Stimulated activated CD4-positive, alpha-beta T cell treated with anti-CD3 and anti-CD28 coated beads, Interleukin-1b, Interleukin-23, amount 100 ng/mL, for 48 hours (primary cell): ENCODE measurements at places on chromosomes 1 and 21.

- no peak for DNase-seq
Measured at GRCh38 chr21:41856572-41856971, 22.6 kb downstream of the PRDM15 start.

DNA sequence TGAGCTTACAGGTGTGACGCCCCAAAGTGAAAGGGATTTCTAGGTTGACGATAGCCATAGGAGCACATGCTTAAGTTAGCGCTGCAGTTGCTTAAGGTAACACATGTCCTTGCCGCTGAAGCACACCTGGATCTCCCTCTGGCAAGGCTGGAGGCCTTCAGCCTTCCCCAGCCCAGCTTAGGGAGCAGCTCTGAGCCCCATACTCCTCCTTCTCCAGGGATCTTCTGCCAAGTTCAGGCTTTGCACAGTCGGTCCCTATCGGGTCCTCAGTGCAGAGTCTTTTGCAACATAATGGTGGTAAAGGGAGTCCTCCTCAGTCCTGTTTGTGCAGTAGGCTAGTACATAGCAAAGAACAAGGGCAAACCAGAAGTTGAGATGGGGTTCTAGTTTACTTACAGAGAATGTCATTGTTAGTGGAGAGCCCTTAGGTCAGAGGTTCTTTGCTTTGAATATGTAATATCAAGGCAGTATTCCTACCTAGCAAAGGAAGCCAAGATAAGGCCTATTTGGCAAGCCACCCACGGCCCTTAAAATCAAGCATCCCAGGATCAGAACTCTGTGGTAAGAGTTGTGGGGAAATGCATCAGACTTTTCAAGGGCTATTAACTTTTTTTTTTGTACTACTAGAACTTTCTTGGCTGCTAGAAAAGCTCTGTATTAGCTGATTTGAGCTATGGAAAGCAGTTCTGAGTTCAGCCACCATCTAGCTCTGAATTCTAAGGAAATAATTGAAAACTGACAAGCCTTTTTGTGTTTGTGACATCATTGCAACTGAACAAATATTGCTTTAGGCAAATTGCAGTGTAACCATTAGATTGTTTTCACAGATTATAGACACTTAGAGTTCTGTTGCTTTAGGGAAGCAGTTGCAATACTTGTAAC, 1.4 kb downstream of the EVA1C start:
- no peak for DNase-seq

DNA sequence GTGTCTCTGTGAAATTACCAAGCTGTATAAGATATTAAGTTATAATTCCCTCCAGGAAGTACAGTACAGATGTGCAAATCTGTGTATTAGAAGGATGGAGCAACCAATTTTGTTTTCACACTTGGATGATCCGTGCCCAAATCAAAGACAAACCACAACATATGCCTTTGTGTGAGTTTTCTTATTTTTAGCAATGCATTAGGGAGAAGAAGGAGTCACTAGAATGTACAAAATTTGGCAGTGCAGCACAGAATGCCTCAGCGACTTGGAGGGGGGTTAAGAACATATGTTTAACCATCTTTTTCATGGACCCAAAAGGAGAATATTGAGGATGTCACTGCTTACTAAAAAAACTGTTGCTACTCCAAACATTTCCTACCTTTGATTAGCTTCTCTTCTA, 45.3 kb downstream of the DAB1 start:
- DNase-seq, result no peak

DNA sequence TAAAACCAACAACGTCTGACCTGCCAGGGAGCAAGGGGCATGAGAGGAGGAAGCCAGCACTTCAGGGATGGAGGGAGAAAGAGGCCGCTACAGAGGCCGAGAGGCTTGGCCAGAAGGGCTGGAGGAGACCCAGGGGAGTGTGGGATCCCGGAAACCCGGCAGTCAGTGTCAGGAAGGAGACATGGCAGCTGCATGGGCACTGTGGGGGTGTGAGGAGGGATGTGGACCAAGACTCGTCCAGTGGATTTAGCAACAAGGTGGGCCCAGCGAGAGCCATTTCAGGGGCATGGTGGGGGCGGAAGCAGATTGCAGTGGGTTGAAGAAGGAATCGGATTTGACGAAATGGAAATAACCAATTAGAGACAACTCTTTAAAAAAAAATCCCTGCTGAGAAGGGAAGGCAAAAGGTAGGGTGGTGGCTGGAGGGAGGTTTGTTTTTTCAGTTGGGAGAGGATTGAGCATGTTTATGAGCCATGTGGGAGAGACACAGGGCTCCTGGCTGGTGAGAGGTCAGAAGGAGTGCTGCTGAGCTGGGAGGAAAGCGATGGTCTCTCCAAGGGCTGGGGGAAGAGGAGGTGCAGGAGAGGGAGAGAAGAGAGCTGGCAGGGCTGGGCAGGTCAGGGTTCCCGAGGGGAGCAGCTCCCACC, 4.4 kb downstream of the B4GALT2 start:
- no peak for DNase-seq

DNA sequence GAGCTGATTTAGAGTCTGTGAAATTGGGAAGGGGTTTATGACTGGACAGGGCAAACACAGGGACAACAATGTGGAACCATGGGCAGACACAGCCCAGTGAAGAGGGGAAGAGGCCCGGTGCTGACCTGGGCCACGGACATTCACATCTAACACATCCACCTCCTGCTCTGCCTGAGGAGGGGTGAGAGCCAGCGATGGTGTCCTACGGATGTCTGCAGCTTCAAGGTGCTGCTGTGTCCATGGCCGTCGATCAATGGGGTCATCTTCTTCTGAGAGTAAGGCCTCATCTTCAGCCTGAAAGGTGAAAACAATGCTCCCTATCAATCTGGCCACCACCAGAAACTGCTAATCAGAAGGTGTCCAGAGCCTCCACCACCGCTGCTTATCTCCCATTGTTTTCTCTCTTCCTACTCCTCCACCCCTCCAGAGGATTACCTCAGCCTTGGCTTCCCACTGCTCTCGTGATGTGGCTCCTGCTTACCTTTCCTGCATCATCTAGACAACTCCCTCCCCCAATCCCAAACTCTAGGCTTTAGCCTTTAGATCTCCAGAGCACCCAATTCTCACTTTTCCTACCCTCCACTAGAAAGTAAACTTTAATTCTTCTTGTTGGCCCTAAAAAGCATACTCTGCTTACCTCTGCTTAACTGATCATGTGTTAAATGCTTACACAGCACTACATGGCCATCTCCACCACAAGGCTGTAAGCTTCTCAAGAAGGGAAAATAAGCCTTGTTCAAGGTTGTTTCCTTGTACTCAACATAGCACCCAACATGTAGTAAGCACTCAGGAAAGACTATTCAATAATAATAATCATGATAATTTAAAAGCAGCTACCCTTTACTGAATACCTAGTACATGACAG, 24.0 kb upstream of the ADAM30 start:
- no peak for DNase-seq

DNA sequence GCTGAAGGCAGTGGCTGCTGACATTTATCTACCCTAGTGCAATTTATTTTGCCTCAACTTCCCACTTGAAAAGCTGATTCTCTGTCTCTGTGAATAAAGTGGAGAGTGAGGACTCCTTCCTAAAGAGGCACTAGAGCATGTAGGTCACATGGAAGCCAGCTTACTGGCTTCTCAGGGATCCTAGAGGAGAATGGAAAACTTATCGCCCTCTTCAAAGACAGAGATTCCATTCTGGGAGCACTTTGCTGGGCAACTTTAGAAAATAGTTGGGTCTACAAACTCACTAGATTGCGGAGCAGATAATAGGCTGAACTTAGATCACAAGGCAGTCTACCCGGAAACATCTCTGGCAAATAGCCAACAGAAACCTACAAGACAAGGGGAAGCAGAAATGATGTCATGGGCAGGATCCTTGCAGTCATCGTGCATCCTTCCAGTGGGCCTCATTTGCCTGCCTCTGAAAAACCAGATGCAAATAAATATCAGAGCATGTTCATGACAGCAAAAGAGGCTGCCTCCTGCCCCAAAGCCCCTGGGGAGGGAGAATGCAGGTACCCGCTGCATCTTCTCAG, 104.8 kb upstream of the BARHL2 start:
- DNase-seq, result no peak

- no peak for DNase-seq
Measured at GRCh38 chr1:169042377-169042776, 64.1 kb upstream of the ATP1B1 start.

GRCh38 chr21:45818904-45819285, 162.7 kb upstream of the COL6A1 start:
- peak; percentile 91 for DNase-seq

GRCh38 chr21:31893851-31894415, 21.1 kb downstream of the HUNK start:
- DNase-seq, result no peak

GRCh38 chr1:157025856-157026255, 19.7 kb downstream of the ARHGEF11 start:
- DNase-seq, result no peak
